ENCODE measurements at places on chromosomes 4 and X.

- no peak for DNase-seq
Observed at GRCh38 chr4:174016251-174016650, 267.2 kb downstream of the FBXO8 start.

GRCh38 chr4:86280246-86280645, 79.6 kb downstream of the MAPK10 start:
- no peak for DNase-seq

GRCh38 chr4:25377572-25378436, 741 bp downstream of the ANAPC4 start:
- DNase-seq = no peak

DNA sequence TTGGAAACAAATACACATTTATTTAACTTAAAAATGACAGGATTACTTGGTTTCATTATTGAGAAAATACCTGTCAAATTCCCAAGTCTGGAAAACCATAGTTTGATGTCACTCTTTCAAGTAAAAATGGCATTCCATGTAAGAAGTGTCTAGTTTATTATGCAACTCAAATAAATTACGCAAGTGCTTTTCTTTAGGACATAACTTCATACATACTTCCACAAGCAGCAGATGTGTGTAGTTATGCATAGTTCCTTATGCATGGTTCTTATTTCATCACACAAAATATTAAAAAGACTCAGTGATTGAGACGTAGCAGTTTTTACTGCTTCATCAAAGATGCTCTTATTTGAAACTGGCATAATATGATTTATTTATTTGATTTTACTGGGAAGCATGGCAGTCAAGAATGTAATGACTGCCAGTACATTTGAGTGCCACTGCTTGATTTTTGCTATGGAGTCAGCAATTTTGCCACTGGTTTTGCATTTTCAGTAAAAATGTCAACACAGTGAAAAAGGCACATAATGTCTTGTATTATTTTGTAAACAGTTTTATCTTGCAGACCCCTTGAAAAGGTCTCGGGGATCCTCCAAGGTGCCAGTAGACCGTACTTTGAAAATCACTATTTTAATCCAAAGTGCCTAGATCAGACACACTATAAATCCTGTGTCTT, 62.1 kb downstream of the CLCN3 start:
- peak; percentile 28 for DNase-seq

DNA sequence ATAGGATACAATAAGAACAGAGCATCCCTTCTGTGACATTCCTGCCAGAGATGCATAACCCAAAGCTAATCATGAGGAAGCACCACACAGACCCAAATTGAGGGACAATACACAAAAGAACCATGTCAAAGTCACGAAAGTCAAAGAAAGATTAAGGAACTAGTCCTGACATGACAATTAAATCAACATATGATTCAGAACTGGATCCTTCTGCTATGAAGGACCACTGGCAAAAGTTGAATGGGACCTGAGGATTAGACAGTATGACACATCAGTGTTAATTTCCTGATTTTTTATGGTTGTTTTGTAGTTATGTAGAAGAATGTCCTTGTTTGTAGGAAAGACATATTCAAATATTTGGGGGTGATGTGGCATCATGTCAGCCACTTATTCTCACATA, 13.9 kb downstream of the ACOT9 start:
- no peak for DNase-seq

DNA sequence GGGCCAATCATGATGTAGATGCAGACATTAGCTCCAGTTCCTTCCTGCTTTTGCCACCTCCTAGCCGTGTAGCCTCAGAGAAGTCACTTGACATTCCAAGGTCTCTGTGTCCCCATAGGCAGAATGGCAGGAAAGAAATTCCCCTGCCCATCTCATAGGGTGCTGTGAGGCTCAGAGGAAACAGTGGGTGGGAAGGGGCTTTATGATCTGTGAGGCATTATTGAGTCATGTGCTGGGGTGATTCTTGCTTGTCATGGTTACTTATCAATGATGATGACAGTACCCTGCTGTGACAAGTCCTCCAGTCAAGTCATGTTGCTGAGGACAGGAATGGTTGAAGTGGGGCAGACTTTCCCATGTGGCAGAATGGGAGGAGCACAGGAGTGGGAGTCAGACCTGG, 63.7 kb downstream of the MSX1 start:
- DNase-seq = no peak

DNA sequence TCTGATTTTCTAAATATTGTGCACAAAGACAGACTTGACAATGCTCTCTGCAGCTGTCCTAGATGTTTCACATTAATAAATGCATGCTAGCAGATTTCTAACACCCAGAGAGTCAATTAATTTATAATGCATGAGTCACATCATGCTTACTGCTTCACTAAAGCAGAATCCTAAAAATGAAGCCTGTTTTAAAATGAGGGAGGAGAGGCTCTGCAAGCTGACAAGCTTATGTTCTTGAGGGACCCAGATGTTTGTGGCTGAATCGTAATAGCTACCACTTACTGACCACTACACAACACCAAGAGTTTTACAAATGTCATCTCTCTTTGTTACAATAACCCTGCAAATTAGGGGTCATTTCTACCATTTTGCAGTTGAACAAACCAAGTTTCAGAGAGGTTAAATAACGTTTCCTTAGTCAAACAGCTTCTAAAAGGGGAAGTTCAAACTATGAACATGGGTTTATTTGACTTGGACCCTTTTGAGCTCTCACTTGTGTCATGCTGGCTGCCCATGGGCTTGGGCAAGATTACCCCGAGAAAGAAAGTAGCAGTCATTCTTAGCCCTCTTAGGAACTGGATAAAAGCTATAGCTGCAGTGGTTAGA, 262.7 kb upstream of the ETNPPL start:
- peak; percentile 23 for DNase-seq

Measured in fibroblast of skin of scalp (primary cell).